ENCODE measurements at places on chromosomes 5 and 9. TPM values are rescaled to one million over a fixed set of nuclear protein-coding genes. Genes with fewer than 3 reads are reported as not detected.

The SAXO1 gene
- polyA plus RNA-seq = not detected

The VDAC1 gene
- 244 TPM for polyA plus RNA-seq

DNA sequence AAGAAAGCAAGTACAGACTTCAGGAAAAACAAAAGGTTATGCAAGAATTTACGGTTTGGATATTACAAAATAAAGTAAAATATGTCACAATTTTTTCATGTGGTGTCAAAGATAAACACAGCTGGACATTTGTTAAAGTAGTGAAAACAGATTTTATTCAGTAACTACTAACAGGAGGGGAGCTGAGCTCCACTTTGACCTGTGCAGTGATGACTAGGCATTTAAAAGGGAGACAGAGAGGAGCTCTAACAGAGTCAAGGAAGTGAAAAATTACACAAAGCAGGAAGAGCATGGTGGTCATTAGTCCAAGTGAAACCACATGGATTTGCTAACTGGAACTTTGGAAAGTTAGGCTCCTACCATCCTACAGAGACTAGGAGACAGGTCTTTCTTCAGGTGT lies 263.6 kb upstream of the PCSK5 start:
- DNase-seq = no peak

DNA sequence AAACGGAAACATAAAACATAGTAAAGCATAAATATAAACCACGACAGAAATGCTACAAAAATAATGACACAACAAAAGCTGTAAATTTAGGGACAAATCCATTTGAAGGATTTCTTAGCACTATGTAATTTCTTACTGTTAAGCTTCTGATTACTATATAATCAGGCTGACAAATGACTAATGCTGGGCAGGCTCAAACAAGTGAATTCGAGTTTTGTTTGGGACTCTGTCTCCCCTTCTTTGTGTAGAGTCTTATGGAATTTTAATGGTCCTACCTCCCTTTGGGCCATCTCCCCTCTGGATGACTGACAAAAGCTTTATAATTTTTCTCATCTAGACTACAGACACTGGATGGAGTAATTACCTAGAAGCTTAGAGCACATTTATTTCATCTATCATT lies 24.6 kb upstream of the KIF2A start:
- no peak for DNase-seq

GRCh38 chr9:104748359-104749031 lies 1.0 kb downstream of the NIPSNAP3A start:
- DNase-seq = peak; percentile 42

The GRM6 gene
- not detected for polyA plus RNA-seq

GRCh38 chr9:76445976-76446375 lies 13.0 kb upstream of the GCNT1 start:
- DNase-seq = no peak
